ENCODE measurements at places on chromosomes 6 and 20. TPM values are rescaled to one million over a fixed set of nuclear protein-coding genes. Genes with fewer than 3 reads are reported as not detected.

- H3K27ac ChIP-seq: no peak overlapping the region
- H3K4me3 ChIP-seq: no peak overlapping the region
- H3K4me1 ChIP-seq: no peaks in the 10 kb centered on the region
- no peaks in the 10 kb centered on the region for H3K36me3 ChIP-seq
Observed at GRCh38 chr6:124604719-124605118, 357.5 kb upstream of the RNF217 start.

DNA sequence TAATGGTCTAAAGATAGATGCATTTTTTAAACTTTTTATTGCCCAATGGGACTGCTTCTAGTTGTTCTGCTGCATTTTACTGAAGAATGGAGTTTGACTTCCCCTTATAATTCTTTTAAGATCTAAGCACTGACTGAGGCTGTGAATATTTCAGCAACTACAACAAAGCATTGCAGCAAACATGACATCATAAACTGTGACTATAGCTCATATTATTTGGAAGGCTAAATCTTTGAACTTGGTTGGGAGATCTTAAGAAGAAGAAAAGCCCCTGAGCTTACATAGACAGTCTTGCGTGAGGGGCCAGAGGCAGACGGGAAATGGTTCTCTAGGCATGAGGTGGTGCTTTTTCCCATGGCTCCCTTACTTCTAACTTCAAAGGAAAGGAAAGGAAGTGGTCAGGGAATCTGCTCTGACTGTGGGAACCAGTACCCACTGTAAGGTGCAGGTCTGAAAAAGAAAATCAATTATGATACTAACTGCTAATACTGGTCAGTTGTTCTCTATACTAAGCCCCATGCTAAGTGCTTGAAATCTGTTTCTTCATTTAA lies 14.8 kb downstream of the HEY2 start:
- no peak overlapping the region for H3K27ac ChIP-seq
- no peak for DNase-seq

DNA sequence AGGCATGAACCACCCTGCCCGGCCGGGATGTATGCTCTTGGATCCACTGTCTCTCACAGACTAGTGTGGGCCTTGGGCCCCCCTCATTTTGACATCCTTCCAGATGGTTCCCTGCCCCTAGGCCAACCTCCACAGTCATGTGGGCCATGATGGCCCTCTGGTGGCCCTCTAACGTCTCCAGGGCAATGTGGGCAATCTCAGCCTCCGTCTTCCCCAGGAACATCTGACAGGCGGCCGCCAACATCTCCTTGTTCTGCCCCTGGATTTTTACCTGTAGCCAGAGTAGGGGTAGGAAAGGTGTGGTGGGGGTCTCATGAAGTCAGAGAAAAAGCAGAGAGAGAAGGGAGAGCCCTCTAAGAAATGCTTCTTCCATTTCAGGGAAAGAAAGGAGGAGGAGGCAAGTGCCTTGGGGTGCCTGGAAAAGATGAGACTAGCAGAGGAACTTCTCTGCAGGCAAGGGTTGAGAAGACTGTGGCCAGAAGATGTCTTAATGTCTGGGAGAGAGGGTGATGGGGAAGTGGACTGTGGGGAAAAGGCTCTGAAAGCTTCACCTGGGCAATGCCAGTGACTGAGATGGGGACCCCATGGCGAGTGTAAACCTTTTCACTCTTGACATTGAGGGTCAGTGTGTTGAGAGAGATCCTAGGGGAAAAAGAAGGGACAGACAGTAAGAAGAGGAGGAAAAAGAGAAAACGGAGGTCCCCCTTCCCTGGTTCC lies 1.3 kb downstream of the FLOT1 start:
- DNase-seq: no peak
- H3K4me1 ChIP-seq: peaks cover 71% of the 10 kb centered on the region
- peaks cover 9% of the 10 kb centered on the region for H3K36me3 ChIP-seq
- H3K4me3 ChIP-seq: peak overlapping the region; percentile 98

- peak; percentile 54 for DNase-seq
- peaks cover 12% of the 10 kb centered on the region for H3K4me1 ChIP-seq
Observed at GRCh38 chr20:38229376-38230252, 30.9 kb downstream of the KIAA1755 start.

DNA sequence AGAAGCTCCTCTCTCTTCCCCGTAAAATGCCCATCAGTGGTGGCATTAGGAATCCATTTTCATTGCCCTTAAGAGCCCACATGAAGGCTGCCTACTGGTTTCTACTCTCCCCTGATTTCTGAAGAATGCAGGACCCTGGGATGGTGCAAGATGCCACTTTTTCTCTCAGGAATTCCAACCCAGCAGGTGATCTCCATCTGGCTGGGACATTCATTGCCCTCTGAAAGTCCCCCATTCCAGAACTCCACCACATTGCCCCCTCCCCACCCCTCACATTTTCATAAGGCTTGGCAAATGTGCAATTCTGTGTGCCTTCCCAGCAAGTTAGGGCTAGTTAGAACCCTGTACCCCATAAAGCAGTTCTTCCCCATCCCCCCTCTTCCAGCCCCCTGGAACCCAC lies 88.0 kb downstream of the BANF2 start:
- H3K36me3 ChIP-seq: no peaks in the 10 kb centered on the region
- peaks cover 47% of the 10 kb centered on the region for H3K27me3 ChIP-seq
- H3K4me3 ChIP-seq: no peak overlapping the region
- H3K27ac ChIP-seq: no peak overlapping the region

DNA sequence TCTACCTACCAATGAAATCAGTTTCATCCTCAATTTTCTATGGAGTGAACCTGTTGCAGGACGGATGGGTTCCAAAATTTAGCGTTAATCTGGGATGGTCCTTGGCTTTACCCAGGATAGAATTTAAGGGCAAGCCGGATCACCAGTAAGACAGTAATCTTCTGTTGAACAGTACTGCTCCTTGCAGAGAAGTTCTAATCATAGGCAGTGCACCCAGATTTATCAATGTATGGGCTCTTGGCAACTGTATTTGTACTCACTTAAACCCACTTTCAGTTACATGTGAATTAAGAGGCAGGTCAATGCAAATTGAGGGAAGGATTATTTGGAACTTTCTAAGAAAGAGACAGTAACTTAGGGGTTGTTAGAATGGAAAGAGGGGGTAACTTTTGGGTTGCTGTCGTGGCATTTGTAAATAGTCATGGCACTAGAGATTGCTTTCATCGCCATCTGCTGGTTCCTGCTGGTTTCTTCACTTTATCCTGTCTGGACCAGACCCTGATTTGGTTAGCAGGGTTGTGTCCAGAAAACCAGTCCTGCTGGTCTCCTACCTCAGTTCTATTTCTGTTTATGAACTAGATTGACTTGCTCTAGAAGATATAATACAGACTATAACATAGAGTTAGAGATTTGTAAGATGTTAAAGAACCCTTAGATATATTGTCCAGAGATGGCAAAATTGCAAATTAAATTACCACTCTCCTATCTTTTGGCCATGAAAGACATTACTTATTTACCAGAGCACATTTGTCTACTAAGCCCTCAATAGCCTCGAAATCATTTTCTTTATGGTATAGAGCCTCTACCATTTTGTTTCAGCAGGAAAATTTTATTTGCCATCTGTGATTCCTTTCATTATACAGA lies 646.3 kb downstream of the UTRN start:
- no peak overlapping the region for H3K27ac ChIP-seq
- H3K4me3 ChIP-seq: no peak overlapping the region
- no peaks in the 10 kb centered on the region for H3K36me3 ChIP-seq
- H3K4me1 ChIP-seq: no peaks in the 10 kb centered on the region

- peaks cover 78% of the 10 kb centered on the region for H3K4me1 ChIP-seq
- no peaks in the 10 kb centered on the region for H3K27me3 ChIP-seq
- H3K27ac ChIP-seq: no peak overlapping the region
- no peak for DNase-seq
- no peak overlapping the region for H3K4me3 ChIP-seq
Observed at GRCh38 chr6:44254191-44255104, 2.9 kb downstream of the SLC35B2 start.

GRCh38 chr20:54085910-54086309 lies 15.5 kb upstream of the BCAS1 start:
- H3K36me3 ChIP-seq: no peaks in the 10 kb centered on the region
- H3K27ac ChIP-seq: no peak overlapping the region
- H3K4me3 ChIP-seq: no peak overlapping the region
- H3K27me3 ChIP-seq: no peaks in the 10 kb centered on the region
- no peak for DNase-seq

- peaks cover 95% of the 10 kb centered on the region for H3K4me1 ChIP-seq
- H3K27me3 ChIP-seq: no peaks in the 10 kb centered on the region
- H3K27ac ChIP-seq: peak overlapping the region; percentile 95
- no peak for DNase-seq
Observed at GRCh38 chr6:37126961-37127616, 42.9 kb upstream of the PIM1 start.

DNA sequence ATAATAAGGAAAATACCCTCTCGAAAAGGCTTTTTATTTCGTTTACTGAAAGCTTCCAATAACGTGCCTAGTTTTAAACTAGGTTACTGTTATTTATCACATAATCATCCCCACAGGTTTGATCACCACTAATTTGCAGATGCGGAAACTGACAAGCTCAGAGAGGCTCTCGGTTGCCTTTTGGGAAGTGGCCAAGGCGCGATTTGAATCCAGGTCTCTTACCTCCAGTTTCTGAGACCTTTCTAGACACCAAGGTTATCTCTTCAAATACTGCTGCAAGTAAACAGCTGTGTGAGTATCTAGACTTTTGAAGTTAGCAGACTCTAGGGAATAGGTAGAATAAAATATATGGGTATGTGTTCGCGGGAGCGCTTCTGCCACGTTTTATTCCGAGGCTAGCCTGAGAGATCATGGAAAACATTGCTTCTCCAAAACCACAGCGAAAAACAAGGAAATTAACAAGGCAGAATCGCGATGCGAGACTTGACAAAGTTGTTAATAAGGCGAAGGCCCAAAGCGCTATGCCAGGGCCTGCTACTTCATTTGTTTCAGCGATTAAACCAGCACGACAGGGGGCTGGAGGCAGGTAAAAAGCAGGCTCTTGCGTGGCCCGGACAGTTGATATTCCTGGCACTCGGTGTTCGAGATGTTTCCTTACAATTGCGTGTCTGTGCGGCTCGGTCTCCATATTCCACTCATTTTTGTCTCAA lies 1.8 kb upstream of the JARID2 start:
- peak overlapping the region; percentile 66 for H3K27ac ChIP-seq
- peak overlapping the region; percentile 99 for H3K4me3 ChIP-seq
- H3K4me1 ChIP-seq: peaks cover 21% of the 10 kb centered on the region
- no peaks in the 10 kb centered on the region for H3K36me3 ChIP-seq

DNA sequence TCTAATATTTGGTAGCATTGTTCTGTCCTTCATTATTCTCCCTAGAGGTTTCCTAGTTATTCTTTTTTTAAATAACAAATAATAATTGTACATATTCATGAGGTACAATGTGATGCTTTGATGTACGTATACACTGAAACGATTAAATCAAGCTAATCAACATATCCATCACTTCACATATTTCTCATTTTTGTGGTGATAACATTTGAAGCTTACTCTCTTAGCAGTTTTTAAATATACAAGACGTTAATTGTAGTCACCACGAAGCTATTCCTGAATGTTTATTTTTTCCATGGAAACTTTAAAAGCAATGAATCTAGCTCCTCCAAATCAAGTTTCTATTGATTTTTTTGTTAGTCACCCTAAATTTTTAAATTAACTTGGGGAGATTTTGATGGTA lies 116.5 kb upstream of the PRND start:
- H3K36me3 ChIP-seq: no peaks in the 10 kb centered on the region
- no peak overlapping the region for H3K4me3 ChIP-seq
- H3K27ac ChIP-seq: no peak overlapping the region
- DNase-seq: no peak
- H3K27me3 ChIP-seq: peaks cover 2% of the 10 kb centered on the region

DNA sequence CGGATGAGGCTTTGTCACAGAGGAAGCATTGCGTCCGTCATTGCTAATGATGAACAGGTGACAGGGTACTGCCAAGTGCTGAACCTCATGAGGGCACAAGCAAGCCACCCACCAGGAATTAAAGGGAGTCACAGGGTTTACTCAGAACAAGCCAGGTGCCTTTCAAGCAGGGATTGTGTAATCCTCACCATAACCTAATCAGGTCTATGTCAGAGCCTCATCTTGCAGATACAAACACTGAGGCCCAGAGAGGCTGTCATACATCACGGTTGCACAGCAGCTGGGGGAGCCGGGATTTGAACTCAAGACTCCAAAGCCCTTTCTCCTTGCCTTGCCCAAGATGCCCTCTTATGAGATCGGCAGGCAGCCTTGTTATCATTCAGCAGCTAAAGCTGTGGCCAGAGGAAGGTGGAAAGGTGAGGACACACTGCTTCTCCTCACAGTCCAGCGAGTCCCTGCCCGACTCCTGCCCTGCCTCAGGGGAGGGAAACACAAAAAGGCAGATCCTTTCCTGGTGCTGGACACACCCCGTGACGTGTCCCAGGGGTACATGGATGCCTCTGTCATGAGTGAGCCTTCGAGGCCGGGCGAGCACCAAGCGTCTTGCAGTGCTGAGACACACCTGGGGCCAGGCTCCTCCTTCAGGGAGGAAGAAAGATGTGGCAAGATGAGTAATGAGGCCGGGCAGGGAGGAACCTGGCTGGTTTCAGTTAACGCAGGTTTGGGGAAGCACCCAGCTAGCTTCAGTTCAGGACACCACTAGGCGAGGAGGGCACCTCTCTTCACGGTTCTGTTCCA lies 214.9 kb downstream of the LY86 start:
- 0 out of 2 replicates have a peak, but pooled peaks cover under 1% of the 10 kb centered on the region for H3K4me1 ChIP-seq
- peaks cover 5% of the 10 kb centered on the region for H3K27me3 ChIP-seq
- H3K36me3 ChIP-seq: no peaks in the 10 kb centered on the region
- H3K27ac ChIP-seq: no peak overlapping the region
- no peak overlapping the region for H3K4me3 ChIP-seq

- no peak overlapping the region for H3K27ac ChIP-seq
- no peaks in the 10 kb centered on the region for H3K4me1 ChIP-seq
- no peaks in the 10 kb centered on the region for H3K36me3 ChIP-seq
- no peaks in the 10 kb centered on the region for H3K27me3 ChIP-seq
Observed at GRCh38 chr6:69985180-69985579, 118.8 kb downstream of the COL19A1 start.

DNA sequence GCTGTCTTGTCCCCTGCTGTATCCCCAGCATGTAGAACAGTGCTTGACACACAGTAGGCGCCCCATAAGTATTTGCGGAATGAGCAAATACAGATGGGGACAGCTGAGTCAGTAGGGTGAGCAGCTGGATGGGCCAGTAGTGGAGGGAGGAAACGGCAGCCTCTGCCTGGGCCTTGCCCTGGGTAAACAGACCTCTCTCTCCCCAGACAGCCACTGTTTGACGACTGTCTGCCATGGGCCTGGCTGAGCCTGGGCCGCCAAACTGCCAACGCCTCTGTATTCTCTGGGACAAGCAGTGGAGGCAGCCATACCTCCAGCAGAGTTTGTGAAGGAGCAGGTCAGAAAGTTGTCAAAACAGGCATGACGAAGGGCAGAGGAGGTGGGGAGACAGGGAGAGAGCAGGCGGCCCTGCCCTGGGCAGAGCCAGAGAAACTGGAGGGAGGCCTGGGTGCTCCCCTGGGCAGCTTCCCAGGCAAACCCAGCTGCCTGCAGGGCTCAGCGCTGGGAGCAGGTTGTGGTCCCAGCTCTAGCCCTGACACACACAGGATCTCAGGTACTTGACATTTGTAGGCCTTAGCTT lies 15.2 kb downstream of the HNF4A start:
- peaks cover 4% of the 10 kb centered on the region for H3K36me3 ChIP-seq
- H3K4me3 ChIP-seq: peak overlapping the region; percentile 34
- DNase-seq: peak; percentile 97
- peak overlapping the region; percentile 60 for H3K27ac ChIP-seq

- H3K27me3 ChIP-seq: no peaks in the 10 kb centered on the region
- no peak overlapping the region for H3K4me3 ChIP-seq
- no peak for DNase-seq
- no peaks in the 10 kb centered on the region for H3K36me3 ChIP-seq
- H3K4me1 ChIP-seq: peaks cover 21% of the 10 kb centered on the region
Observed at GRCh38 chr6:16200321-16200883, 38.0 kb upstream of the GMPR start.

The MUC21 gene
- total RNA-seq: not detected

The NAPB gene
- 9.5 TPM for total RNA-seq

The ECT2L gene
- total RNA-seq: not detected

The ROMO1 gene
- total RNA-seq: 726 TPM

Measured in HepG2 (cell line).